ENCODE measurements at places on chromosomes 13 and 19.
A peak's percentile ranks its signal among the peaks of the same experiment; 100 is the strongest.

DNA sequence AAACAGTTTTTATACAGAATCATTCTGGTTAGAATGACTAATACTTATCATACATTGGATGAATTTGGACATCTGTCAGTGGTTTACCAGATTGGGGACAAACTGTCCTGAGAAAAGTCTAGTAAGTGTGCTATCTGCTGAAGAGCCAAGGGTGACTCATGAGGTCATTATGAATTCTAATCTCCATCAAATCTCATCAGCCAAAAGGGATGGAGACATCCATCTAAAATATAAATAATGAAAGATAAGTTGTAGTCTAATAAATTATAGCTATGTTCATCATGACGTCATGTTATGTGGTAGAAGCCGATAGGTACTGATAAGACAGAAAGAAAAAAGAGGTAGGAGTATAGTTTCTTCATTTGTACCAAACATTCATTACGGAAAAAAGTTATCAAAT lies 804.4 kb downstream of the PCDH9 start:
- DNase-seq: peak; percentile 60

- DNase-seq: no peak
Measured at GRCh38 chr13:42064259-42064658, 15.8 kb downstream of the DGKH start.

DNA sequence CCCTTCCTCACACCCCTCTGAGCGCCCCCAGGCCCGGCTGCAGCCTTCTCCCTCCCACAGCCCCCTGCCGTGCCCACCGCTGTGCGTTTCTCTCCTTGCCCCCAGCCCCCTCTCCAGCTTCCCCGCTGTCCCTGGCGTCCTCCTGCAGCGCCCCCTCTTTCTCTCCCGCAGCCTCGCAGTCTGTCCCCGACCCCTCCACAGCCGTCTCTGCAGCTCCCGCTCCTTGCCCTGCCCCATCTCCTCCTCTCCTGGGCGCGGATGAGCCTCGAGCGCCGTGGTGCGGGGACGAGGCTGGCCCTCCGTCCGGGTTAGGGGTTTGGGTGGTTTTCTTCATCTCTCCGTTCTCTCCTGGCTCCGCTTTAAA lies 1.1 kb downstream of the KMT5C start:
- peak; percentile 65 for DNase-seq

DNA sequence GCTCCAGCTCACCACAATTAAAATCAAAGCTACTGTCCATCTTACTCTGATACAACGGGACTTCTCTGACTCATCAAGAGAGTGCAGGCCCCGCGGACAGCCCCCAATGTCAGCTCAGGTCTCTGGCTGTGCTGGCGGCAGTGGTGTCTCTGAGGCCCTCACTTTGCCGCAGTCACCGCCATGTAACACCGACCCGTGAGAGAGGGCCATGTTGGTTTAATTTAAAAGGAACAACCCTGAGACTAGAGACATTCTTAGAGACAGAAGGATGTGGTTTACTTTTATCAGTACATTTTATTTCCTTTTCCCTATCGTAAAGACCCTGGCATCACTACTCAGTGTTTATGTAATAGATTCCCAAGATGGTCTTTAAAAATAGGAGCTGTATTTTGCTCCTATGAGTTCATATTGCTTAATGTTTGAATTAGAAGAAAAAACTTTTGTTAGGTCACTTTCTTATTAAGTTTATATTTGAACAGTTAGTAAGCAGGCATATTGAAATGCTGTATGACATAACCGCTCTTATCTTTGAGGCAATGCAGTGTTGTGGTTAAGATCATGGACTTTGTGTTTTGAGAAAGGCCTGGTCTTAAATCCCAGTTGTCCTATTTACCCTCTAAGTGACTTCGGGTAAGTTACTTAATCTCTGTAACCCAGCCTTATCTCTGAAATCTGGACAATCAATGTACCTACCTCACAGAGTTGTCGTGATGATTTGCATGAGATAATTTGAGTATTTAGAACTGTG lies 23.4 kb downstream of the DGKH start:
- DNase-seq: peak; percentile 88

- DNase-seq: no peak
Measured at GRCh38 chr19:456547-457110, 4.2 kb downstream of the SHC2 start.

DNA sequence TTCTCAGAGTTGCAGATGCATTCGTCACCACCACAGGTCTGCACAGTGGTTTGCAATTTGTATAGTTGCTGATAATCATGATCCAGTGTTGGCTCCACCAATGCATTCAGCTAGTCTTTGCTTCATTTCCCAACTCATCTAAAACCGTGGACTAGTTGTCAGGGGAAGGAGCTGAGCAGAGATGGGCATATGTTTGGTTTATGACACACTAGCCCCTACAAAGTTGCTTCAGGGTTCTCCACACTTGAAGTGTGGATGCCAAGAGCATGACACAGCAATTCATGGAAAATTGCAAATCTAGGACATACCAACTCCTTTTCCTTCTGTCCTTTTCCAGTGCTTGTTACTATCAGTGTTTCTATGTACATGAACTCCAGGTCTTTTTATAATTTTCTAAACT lies 168.0 kb downstream of the TNFSF13B start:
- no peak for DNase-seq

GRCh38 chr19:56639217-56639616 lies 3.7 kb upstream of the SMIM17 start:
- DNase-seq: peak; percentile 74

- no peak for DNase-seq
Measured at GRCh38 chr13:26200811-26201210, 21.3 kb downstream of the RNF6 start.

GRCh38 chr13:41122838-41123237 lies 9.8 kb downstream of the KBTBD6 start:
- no peak for DNase-seq

DNA sequence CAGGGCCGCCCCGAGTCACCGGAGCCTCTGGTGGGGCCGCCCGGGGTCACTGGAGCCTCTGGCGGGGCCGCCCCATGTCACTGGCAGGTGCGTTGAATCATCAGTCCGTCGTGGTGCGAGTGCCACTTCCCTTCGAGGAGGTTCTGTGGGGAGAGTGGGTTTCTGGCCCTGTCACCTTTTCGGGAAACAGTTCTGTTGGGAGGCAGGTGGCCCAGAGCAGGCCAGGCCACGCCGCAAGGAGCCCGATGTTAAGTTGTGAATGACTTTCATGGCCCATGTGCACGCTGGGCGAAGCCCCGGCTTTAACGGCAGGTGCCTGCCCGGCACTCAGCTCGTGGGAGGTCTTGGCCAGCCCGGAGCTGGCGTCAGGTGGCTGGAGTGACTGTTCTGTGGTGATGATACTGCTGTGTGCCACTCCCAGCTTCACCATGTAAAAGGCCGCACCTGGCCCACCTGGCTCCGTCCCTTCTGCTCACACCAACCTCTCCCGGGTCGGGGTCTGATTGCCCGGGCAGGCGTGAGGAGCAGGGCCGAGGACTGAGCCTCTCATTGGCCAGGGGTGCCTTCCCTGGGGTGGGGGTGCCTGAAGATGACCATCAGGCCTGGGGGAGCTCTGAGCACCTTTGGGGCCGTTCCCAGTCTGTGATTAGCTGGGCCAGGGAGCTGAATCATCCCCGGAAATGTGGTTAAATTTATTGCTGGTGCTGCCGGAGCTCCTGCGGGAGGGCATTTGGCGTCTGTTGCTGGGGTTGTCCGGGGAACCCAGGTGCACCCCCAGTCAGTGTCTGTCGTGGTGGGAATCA lies 29.2 kb downstream of the CSNK1G2 start:
- no peak for DNase-seq

DNA sequence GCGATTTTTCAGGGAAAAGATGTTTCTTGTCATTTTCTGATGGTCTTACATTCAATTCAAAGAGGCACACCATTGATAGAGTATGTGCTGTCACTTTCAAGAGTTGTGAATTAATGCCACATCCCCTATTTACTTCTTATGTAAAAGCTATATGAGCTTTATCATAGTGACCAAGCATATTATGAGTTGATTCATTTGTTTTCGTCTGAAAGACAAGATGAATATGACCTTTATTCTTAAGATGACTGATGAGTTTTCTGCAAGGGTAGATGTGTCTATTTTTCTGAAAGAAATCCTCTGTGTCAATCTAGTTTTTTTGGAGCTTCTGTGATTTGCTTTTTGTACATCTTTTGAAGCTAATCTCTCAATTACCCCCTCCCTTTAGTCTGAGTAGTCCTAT lies 676.3 kb upstream of the ARGLU1 start:
- DNase-seq: no peak

GRCh38 chr13:73101351-73102007 lies 42.7 kb downstream of the KLF5 start:
- DNase-seq: no peak

DNA sequence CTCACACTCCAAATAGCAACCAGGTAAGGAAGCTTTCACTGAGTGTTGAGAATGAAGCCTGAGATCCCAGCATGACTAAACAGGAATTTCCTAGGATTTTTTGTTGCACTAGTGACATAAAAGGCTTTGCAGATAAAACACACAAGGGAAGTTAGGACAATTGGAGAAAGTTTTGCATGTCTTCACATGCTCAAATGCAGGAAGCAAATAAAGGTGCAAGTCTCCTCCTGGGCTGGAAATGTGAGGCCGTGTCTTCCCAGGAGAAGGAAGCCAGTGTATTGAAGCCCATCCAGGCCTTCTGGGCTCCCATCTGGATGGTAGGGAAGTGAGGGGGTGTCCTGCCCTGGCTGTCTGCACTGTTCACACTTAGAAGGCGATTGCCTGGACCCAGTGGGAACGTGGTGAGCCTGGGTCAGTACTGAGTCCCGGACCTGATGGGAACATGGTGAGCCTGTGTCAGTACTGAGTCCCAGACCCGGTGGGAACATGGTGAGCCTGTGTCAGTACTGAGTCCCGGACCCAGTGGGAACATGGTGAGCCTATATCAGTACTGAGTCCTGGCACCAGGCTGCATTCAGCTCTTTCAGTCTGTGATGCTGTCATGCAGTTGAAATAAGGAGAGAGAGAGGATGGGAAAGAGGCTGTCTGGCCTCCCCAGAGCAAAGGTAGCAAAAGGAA lies 38.7 kb downstream of the SIAH3 start:
- no peak for DNase-seq

GRCh38 chr19:4012092-4012974 lies 4.8 kb downstream of the PIAS4 start:
- DNase-seq: no peak

DNA sequence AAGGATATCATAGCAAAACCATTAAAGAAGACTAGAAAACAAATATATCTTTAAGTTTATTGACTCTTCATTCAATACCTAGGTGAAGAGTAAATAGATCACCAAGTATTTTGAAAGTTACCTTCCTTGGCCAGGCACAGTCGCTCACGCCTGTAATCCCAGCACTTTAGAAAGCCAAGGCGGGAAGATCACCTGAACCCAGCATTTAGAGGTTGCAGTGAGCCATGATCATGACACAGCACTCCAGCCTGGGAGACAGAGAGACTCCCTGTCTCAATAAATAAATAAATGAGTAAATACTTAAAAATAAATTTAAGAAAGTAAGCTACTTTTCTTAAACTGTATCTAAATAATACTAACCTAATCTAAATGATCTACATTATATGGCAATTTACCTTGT lies 8.9 kb upstream of the WBP4 start:
- DNase-seq: no peak

- DNase-seq: no peak
Measured at GRCh38 chr13:76883236-76883635, 3.0 kb downstream of the KCTD12 start.

GRCh38 chr13:102715447-102715846 lies 20.6 kb upstream of the METTL21C start:
- DNase-seq: no peak

DNA sequence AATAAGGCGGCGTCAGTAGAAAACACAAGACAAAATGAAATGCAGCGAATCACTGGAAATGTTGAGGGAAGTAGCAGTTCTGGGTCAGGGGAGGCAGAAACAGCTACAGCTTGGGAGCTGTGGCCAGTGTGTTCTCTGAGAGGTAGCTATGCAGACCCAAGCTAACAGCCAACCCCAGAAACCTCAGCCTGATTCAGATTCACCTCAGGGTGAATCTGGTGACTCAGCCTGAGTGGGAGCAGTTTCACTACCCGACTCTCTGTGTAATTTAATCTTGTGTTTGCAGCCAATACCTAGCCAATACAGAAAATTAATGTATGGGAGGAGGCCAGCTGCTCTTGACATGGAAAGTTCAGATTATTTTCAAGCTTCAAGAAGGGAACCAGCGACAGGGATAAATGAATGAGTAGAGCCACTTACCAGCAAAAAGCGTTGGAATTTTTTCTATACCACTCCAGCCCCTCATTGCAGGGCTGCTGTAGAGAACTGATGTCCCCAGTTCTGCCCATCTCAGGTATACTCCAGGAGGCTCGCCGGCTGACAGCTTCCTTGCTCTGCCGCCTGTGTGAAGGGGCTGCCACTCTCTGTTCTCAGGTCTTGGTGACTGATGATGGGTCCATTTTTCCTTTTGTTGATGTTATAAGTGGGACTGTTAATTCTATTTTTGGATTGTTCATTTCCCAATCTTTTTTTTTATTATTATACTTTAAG lies 8.9 kb downstream of the IGFL3 start:
- DNase-seq: peak; percentile 33

DNA sequence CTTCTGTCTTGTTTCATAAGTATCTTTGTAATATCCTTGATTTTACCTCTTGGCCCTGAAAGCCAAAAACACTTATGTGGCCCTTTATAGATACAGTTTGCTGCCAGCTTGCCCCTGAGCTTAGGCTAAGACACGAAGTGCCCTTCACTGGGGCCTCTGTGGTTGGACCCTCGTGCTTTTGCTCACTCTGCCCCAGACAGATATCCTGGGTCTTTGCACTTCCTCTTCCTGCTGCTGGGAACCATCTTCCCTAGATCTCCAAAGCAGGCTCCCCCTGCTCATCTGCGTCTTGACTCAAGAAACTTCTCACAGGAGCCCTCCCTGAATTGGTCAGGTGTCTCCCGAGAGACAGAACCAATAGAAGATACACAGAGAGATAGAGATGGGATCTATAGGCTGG lies 2.0 kb upstream of the TNFSF14 start:
- DNase-seq: peak; percentile 2

- DNase-seq: no peak
Measured at GRCh38 chr13:46909042-46909441, 12.2 kb upstream of the HTR2A start.

- DNase-seq: peak; percentile 84
Measured at GRCh38 chr19:51735759-51736449, 12.1 kb upstream of the HAS1 start.

- DNase-seq: no peak
Measured at GRCh38 chr13:99376132-99376531, 68.9 kb upstream of the GPR183 start.

DNA sequence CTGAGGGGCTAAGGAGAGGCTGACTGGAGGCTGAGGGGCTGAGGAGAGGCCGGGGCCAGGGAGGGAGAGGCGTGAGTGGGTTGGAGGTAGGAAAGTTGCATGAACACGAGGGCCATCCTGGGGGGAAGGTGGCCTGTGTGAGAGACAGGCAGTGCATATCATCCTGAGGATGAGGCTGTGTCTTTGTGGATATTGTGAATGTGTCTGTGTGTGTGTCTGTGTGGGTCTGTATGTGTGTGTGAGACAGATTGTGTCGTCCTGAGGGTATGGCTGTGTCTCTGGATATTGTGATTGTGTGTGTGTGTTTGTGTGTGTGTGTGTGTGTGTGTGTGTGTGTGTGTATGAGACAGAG lies 422 bp downstream of the ZNF71 start:
- DNase-seq: no peak

GRCh38 chr13:34243403-34243802 lies 425.5 kb downstream of the RFC3 start:
- no peak for DNase-seq

GRCh38 chr13:69565334-69565733 lies 542.3 kb upstream of the ATXN8OS start:
- DNase-seq: peak; percentile 56

GRCh38 chr13:39516096-39516495 lies 86.9 kb downstream of the LHFPL6 start:
- DNase-seq: no peak
